ENCODE measurements at places on chromosomes 4 and X.

GRCh38 chr4:97152149-97152548 lies 991.1 kb downstream of the STPG2 start:
- peak; percentile 11 for DNase-seq

DNA sequence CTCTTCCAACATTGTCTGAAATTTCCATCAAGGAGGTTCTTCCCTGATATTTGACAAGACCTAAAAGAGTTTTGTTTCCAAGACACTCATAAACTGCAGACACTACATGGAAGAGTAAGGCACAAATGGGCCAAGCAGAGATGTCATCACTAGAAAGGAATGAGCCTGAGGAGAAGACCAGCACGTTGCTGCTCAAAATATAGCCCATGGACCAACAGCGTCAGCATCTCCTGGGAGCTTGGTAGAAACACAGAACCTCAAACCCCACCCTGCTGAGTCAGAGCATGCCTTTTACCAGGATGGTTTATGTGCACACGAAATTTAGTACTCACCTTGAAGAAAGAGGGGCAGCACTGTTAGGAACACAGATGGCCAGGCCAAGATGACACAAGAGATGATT lies 128.7 kb upstream of the MID1 start:
- no peak for DNase-seq

DNA sequence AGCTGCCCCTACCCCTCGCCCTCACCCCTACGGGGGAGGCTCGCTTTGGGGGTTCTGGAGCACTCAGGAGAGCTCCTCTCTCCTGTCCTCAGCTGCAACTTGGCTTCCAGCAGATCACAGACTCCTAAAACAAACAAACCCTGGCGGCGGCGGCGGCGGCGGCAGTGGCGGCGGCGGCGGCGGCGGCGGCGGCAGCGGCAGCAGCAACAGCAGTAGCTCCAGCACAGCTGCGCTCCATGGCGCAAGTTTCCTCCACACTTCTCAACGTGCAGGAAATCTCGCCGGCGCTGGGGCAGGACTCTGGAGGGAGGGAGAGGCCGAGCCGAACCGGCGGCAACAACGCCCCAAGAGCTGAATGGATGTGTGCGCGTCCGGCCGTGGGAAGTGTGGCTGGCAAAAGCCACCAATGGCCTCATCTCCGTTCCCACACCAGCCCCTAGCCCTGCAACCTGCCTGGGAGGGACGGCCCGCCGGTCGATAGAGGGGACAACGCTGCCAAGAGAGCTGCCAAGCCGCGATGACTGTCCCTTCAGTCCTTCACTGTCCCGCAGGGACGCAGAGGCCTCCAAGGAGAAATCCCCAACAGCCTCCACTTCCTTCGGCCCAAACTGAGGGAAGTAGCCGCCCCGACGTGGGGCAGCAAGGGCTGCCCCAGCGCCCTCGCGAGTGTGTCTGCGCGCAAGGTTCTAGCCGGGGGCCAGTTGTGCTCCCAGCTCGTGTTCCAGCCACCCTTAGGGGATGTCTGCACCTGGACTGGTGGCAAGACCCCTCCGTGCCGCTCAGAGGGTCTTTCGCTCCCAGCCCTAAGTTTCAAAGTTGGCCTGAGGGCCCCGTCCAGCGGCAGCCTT lies 775 bp downstream of the SHROOM4 start:
- no peak for DNase-seq

DNA sequence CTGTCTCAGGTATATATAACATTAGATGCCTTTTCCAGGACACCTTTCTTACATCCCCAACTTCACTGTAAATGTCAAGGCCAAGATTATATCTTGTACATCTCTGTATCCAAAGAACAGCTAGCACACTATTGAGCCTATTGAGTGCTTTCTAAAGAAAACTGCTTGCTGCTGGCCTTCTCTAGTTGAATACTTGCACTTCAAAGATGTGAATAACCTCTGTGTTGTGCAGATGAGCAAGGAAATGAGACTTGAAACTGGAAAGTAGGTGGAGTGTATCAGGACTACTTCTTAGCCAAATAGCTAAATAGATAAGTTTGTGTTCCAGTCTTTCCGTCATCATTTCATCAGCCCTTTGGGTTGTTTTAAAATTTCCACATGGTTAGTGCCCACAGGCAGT lies 704.4 kb upstream of the AMOT start:
- no peak for DNase-seq

DNA sequence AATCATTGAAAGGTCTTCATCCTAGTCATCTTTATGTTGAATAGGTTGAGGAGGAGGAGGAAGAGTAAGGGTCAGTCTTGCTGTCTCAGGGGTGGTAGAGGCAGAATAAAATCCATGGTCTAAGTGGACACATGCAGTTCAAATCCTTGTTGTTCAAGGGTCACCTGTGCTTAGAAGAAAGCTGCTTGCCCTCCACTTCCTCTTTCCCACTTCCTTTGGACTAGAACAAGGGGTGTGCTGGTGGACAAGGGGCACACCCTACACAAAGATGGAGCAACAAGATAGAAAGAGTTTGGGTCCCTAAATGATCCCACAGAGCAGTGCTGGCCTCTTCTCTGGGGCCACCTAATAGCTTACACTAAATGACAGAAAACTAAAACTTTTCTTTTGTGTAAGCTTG lies 47.9 kb downstream of the HSD17B13 start:
- no peak for DNase-seq

DNA sequence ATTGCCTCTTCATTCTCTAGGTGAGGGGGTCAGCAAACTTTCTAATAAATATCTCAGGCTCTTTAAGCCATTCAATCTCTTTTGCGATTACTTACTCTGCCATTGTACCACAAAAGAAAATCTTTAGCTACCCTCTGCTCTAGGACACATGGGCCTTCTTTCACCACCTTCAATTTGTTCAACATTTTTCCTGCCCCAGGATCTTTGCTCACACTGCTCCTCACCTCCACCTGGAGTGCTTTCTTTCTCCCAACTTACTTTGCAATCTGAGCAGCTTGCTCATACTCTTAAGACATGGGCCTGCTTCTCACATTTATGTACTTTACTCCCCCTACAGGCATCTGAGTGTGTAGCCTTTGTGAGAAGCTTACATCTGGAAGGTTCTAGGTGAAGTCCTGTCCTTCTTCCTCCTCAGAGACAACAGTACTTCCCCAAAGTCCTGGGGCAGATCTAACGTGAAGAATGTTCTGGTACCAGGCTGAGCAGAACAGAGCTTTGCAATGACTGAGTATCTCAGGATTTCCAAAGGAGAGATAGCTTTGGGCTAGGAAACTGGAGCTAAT lies 55.0 kb upstream of the PRDM5 start:
- peak; percentile 65 for DNase-seq

DNA sequence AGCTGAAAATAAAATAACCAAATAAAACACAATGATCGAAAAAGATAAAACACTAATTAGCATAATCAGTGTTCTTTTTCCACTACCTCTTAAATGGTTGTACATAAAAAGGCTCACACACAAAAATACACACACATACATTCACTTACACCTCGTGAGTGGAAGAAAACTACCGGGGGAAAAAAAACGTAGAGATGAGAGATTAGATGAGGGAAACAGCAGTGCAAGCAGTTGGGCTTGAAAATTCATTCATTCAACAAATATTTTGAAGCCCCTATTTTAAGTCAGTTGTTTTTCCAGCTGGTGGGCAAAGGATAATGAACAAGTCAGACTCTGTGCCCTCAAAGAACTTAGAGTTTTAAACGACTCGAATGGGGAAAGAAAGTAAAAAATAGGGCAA lies 1.0 kb downstream of the TBCK start:
- no peak for DNase-seq

- no peak for DNase-seq
These were observed 328.2 kb downstream of the DKK2 start for GRCh38 chr4:106707776-106708463.

DNA sequence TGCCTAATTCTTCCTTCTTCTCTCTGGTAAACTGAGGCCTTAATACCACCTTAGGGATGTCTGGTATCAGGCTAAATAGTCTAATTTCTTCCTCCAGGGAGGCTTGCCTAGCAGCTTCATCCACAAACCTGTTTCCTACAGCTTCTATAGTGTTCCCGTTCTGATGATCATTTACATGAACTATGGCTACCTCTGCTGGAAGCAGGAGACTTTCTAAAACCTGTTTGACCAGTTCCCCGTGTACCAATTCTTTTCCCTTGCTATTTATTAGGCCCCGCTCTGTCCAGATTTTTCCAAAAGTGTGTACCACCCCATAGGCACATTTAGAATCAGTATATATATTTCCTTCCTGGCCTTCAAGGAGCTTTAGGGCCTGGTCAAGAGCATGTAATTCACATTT lies 5.8 kb upstream of the USP38 start:
- no peak for DNase-seq

GRCh38 chrX:136783159-136783558 lies 2.4 kb upstream of the ARHGEF6 start:
- DNase-seq = no peak
